ENCODE measurements at places on chromosomes 2 and 18. TPM values are rescaled to one million over a fixed set of nuclear protein-coding genes. Genes with fewer than 3 reads are reported as not detected.

The SCG2 gene
- total RNA-seq, result 0.56 TPM

GRCh38 chr2:99187011-99187410, 6.0 kb downstream of the MRPL30 start:
- no peak for DNase-seq

DNA sequence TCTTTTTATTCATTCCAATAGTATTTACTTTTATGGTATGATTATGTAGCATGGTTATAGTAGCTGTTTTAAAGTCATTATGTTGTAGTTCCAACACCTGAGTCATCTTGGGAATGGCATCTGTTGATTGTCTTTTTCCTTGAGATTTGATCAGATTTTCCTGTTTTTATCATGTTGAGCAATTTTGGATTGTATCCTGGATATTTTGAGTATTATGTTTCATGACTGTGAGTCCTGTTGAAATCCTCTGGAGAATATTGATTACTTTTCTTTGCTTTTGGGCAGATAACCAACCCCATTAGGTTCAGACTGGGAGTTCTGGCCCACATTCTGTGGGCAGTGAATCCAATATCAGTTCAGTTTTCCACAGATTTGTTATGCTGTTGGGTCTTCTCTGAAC, 163.2 kb upstream of the SPRED2 start:
- DNase-seq, result no peak

DNA sequence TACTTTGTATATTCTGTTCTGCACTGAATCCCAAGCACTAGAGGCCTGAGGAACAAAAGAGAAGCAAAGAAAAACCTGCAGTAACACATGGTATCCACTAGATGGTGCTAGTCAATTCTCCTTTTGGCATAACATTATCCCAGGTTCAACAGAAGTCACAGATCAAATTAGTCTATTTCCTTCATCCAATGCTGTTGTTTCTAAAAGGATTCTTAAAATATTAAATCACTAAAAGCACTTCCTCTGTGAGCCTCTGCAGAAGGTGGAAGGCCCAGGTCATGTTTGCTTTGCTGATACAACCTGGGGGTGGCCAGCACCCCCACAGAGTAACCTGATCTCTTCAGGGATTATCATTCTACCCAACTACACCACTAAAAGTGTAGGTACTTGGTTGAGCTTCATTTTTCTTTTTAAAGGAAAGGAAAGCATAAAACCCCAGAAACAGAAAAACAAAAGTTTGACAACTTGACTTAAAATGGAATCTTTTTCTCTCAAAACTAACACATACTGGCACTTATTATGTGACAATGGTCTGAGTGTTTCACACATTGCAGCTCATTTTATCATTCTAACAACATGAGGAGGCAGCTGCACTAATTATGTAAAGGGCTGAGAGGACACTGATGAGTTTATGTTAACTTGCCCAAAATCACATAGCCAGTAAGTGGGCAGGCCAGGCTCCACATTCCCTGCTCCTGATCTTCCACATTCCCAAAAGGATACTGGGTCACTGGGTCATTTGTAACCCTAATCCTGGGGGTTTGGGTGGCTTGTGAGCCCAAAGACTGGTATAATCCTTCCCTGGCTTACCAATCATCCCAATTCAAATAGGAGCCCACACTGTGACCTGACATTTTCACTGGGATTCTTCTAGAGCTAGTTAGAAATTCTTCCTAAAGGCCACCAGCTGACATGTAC, 66.8 kb upstream of the DNER start:
- DNase-seq, result no peak

All from thoracic aorta (tissue), 2 donors.